HuH-7.5 (cell line): ENCODE measurements at places on chromosomes 3 and 15.
A peak's percentile ranks its signal among the peaks of the same experiment; 100 is the strongest.

DNA sequence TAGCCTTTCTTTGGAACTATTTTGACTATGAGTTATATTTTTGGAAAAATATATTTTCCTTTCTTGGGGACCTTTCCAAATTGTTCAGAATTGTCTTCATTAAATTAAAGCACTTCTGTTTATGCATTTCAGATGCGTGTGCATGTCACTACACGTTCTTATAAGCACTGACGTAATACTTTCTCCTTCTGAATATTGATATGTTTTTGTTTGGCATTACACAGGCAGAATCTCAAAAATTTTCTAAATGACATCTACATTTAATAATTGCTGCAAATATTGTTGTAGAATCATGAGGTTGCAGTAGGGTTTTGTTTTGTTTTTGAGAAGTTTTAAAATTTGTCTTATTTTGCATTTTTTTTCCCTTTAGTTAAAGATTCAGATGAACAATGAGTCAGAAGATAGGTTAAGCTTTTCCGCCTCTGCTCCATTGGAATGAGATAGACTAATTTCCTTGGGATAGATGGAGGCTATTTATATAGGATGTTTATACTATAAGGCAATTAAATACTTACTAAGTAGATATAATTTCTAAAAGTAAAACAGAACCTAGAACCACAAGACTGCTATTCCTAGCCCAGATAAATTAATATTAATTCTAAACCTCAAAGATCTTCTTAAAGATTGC is 110.8 kb downstream of the MBNL1 start:
- no peak for DNase-seq

DNA sequence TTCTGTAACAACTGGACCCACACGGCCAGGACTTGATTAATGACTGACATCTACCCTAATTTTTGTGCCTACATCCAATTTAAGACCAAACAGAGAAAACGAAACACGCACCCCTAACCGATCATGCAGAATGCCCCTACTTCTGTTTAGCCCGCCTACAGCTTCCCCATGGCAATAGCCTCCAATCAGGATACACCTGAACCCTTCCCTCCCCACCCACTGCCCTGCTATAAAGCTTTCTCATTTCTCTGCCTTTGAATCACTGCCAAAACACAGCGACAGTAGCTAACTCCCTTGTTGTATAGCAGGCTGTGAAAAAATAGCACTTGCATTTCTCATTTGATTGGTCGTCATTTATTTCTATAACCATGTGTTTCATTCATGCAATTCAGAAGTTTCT is 45.2 kb upstream of the DPPA4 start:
- no peak for DNase-seq

GRCh38 chr3:141789281-141789680 is 26.1 kb downstream of the GRK7 start:
- no peak for DNase-seq

- DNase-seq, result no peak
Measured at GRCh38 chr3:150238995-150239619, 169.0 kb upstream of the TSC22D2 start.

DNA sequence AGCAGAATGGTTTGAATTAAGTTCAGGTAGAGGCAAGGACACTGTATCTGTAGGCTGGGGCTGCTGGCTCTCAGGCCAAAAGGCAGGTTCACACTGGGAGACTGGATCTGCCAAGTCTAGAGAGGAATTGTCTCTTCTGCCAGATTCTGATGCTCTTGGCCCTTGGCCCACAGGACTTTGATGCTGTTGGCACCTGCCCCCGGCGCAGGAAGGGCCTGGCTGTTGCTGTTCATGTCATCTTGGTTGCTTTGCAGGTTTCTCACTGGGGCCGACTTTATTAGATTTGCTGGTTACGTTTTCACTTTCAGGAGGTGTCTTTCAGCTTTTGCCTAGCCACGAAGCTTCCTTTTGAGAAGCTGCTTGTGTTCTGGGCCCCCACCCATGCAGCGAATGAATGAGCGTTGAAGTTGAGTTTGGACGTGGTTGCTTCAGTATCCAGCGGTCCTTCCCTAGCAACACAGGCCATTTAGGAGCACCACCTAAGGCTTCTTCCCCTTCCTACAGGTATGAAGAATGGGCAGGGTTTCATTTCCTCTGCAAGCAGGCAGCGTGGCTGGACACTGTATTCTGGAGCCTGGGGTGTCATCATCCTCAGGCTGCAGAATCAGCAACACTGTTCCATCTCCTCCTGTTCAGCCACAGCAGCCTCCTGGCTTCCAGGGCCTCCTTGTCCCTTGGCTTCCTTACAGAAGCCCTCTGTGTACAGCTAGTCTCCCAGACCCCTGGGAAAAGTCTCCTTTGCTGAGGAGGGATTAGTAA is 65.6 kb upstream of the PRR23C start:
- no peak for DNase-seq

DNA sequence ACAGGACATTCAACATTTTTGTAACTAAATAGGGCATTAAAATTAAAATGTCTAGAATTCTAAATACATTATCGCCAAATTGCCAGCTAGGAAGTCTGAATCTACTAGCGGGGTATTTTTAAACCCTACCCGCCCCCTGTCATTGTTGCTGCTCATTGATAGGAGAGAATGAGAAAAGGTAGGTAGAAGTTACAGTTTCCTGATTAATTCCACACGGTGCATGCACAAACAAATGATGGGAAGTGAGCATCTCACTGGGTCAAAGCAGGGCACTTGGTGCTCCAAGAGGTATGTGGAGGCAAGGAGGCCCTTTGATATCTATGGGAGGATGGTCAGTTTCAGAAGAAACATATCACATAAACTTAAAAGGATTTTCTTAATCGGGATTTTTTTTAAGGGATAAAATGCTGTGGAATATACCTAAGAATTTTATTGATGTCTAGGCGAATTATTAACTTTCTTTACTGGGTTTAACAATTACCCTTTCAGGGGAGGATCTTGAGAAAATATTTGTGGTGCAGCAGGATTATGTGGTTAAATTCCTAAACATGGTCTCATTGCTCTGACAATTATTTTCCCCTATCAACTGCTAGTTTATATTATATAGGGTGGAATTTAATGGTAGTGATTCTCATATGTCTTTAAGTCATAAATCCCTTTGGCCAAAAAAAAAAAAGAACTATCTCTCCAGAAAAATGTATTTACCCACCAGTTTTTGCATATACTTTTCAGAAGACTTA is 236.0 kb upstream of the GOLGA6L4 start:
- no peak for DNase-seq

- DNase-seq, result no peak
Measured at GRCh38 chr3:107329088-107329487, 48.2 kb upstream of the CCDC54 start.

DNA sequence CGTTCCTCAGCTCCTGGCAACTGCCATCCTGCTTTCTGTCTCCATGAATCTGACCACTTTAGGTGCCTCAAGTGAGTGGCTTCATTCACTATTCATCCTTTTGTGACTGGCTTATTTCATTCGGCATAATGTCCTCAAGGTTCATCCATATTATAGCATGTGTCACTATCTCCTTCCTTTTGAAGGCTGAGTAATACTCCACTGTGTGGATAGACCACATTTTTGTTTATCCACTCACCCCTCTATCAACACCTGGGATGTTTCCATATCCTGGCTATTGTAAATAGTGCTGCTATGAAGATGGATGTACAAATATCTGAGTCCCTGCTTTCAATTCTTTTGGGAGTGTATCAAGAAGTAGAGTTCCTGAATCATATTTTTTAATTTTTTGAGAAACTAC is 98.8 kb downstream of the ADAMTS17 start:
- DNase-seq, result no peak

GRCh38 chr3:101154401-101154800 is 161.2 kb upstream of the ABI3BP start:
- no peak for DNase-seq

GRCh38 chr15:66763186-66764071 is 61.4 kb downstream of the SMAD6 start:
- no peak for DNase-seq

DNA sequence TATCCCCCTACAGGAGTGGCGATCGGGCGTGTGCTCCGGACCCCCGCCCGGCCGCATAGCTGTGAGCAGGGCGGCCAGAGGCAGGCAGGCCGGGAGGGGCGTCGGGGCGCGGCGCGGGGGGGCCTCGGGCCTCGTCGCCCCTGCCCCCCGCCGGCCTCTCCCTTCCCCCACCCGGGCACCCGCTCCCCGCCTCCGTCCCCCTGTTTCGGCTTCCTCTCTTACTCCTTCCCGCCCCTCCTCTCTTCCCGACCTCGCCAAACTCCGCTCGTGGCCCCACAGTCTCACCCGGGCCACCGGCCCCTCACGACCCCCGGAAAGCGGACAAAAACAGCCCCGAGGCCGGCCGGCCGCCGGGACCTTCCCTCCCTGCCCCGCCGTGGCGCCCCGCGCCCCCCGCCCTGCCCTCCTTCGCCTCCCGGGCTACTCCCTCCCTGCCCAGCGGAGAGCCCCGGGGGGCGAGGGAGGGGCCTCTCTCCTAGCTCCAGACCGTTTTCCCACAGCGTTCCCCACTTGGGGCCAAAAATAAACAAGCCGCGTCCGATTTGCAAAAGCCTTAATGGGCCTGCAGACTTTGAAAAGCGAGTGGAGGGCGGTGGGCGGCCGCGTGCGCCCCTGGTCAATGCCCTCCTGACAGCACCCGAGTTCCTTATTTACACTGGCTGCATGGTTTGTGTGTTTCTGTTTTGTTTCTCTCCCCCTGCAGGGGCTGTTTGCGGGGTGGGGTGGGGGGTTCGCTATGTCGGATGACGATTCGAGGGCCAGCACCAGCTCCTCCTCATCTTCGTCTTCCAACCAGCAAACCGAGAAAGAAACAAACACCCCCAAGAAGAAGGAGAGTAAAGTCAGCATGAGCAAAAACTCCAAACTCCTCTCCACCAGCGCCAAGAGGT is 1.0 kb downstream of the UBE2E1 start:
- DNase-seq, result peak; percentile 73

DNA sequence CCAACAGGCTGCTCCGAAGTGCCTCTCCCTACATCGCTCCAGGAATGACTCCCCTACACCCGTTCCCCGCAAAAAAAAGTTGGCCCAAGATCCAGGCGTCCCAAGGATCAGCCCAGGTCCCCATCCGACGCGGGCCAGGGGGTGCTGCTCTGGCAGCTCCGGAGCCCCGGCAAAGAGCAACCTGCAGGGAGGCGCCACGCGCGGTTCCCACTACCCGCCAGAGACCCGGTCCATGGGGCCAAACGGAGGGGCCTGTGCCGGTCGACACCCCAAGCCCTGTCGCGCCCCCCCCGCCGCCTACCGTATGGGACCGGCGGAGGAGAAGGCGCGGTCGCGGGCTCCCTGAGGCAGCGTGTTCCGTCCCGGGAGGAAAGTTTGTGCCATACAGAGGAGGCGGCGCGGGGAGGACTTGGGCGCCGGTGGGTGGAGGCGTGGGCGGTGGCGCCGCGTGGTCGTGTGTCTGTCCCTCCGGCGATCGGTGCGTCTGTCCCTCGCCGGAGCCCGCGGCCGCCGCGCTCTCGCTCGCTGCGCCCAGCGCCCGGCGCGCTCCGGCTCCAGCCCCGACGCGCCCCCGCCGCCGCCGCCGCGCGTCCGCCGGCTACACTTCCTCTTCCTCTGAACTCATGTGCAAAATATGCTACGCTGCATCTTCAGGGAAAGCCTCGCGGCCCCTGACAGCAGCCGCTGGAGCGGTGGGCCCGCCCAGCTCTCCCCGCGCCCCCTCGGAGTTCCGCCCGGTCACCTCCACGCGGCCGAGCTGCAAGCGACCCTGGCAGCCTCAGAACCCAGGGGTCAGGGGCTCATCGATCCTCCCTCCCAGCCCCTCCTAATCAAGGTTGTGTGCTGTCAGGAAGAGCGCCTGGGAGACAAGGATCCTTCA is at the start of gene RFTN1:
Gene RFTN1 (minus strand): TSS at position 559 of the 880 bp plus-strand sequence. CDS start 19,830 bp downstream, outside the sequence.
- DNase-seq, result peak; percentile 41

DNA sequence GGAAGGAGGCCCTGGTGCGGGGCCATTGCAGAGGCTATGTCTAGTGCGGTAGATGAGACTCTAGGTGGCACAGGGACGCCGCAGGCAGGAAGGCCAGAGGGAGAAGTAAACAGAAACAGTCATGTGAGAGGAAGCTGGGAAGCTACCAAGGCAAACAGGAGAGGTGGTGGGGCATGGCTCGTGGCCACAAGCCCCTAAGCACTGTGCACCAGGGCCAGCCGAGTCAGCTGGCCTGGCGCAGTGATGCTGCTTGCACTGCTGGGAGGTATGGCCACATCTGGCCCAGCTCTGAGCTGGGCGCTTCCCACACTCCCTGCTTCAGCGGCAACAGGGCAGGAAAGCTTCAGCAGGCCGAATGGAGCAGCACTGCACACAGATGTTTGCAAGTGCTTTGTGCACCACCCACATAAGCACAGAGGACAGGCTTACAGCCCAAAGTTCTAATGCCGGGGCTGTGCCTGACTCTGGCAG is 76.6 kb downstream of the SRGAP3 start:
- no peak for DNase-seq

DNA sequence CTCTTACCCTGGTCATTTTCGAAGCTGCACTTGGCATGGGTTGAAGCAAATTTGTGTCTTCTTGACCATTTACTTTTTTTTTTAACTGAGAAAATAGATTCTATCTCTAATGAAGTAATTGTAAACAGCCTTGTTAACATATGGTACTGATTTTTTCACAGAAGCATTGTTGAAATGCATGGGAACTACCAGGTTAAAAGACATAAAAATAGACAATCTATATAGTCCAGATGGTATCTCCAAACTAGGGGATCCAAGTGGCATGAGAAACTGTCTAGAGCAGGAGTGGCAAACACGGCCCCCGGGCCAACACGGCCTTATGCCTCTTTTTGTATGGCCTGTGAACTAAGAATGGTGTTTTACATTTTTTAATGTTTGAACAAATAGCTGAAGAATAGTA is 41.9 kb downstream of the CACNA1D start:
- DNase-seq, result no peak

GRCh38 chr3:46348823-46349482 is 5.0 kb upstream of the CCR2 start:
- no peak for DNase-seq

DNA sequence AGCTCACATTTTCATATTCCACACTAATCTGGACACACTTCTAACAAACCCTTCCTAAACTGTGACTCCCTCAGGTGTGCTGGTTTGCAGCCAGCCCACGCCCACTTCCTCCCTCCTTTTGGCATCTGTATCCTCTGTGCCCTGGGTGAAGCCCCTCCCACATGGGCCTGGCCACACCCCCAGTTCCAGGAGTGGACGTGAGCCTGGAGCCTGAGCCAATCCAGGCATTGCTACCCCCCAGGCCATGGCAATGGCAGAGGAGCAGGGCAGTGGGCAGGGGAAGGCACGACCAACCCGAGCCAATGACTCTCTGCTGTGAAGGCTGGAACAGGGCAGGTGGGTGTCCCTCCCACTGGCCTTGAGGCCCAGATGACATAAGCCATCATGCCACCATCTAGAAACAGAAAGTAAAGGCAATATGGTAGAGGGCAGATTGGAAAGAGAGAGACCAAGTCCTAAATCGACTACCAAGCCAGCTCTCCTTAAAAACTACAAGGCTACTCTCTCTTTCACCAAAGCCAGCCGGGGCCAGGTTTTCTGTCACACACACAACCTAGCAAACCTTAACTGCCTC is 18.6 kb downstream of the FAM174B start:
- no peak for DNase-seq

- DNase-seq, result no peak
Measured at GRCh38 chr3:17911986-17912760, 169.7 kb upstream of the TBC1D5 start.
